Stimulated activated naive CD8-positive, alpha-beta T cell treated with anti-CD3 and anti-CD28 coated beads, Interleukin-15, Interleukin-2, amounts not matched to agents 100 U/mL and 50 U/mL, for 24 hours (primary cell): ENCODE measurements at places on chromosomes 2 and 18.

DNA sequence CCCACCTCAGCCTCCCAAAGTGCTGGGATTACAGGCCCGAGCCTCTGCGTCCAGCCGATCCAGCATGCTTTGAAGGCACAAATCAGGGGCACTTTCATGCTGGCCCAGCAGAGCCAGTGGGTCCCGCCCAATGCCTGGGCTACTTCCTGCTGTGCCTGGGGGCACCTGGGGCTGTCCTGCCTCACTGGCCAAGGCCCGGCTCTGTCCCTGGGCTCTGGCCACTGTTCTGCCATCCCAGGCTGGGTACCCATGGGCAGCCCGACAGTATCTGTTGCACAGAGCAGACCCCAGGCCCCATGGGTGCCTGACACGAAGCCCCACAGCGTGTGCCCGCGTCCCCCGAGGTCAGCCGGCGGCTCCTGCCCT, 6.8 kb upstream of the GAL3ST2 start:
- DNase-seq = no peak

DNA sequence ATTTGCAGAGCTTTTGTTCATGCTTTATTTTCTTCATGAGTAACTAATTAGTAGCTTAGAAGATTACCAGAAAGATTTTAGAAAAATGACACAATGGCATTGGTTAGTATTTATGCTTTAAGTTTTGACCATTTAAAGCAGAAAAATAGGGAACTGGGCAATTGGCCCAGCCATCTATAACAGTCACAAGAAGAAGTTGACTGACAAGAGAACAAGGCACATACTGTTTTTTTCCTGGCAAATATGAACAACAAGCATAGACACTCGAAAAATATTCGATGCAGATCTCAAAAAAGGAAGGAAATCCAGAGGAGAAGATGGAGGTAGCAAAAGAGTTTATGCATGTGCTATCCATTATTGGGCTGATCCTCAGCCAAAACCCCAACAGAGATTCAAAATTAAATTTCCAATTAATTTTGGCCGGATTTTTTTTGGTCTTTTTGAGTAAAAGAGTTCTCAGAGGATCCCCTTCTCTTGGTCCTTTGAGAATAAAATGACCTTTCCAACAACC, 200.8 kb upstream of the SLC35G4 start:
- DNase-seq = no peak

DNA sequence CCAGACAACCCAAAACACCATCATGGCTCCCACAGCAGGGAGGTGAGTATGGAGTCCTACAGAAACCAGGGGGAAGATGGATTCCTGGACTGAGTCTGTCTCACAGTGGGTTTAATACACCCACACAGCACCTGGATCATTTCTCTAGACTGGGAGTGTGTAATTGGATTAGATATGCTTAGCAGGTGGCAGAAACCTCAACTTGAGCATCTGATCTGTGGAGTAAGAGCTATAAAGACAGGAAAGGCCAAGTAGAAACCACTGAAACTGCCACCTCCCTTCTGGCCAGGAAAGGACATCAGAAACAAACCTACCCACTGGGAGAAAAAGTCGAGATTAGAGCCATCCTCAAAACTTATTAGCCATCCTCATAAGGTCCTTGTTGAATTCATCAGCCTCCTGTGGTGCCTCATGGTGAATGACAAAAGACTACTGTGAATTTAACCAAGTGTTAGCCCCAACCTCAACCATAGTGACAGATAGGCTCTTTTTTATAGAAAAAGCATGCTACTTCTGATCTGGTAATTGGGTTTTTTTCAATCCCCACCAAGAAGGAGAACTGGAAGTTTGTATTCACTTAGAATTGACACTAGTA, 28.1 kb upstream of the CHST9 start:
- no peak for DNase-seq

GRCh38 chr18:74724186-74724585, 126.5 kb downstream of the ZNF407 start:
- no peak for DNase-seq

DNA sequence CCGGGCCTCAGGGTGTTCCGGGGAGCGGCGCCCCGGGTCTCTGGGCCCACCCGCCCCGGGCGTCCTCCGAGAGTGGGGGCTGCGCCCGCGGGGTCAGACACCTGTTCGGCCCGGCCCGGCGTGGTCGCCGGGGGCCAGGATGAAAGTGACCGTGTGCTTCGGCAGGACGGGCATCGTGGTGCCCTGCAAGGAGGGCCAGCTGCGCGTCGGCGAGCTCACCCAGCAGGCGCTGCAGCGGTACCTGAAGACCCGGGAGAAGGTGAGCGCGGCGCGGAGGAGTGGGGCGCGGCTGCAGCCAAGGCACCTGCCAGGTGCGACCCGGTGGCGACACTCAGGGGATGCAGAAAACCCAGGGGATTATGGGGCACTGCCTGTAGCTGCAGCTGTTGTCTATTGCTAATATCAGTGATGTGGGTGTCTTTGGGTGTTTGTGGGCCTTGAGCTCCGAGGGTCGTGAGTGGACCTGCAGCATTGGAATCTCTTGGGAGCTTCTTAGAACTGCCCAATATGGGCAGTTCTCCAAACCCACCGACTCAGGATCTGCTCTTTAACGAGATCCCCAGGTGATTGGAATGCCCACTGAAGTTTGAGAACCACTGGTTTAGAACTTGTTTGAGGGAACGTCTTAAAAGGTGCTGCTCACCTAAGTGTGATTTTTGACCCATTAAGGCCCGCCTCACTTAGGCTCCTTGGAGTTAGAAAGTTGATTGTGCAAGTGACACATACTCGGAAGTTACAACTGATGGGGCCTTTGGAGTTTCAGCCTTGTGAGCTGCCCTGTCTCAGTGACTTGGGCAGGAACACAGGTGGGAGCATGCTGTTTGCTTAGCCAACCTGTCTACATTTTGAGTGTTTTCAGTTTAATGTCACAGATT, 823 bp downstream of the PARD3B start:
- no peak for DNase-seq

- no peak for DNase-seq
Measured at GRCh38 chr2:107018366-107018765, 132.4 kb upstream of the ST6GAL2 start.

- DNase-seq = no peak
Measured at GRCh38 chr2:100691846-100692245, 128.1 kb upstream of the NPAS2 start.

GRCh38 chr2:43324259-43325106, 98.1 kb upstream of the ZFP36L2 start:
- no peak for DNase-seq

- no peak for DNase-seq
Measured at GRCh38 chr2:233706720-233707119, 6.0 kb upstream of the UGT1A5 start.

DNA sequence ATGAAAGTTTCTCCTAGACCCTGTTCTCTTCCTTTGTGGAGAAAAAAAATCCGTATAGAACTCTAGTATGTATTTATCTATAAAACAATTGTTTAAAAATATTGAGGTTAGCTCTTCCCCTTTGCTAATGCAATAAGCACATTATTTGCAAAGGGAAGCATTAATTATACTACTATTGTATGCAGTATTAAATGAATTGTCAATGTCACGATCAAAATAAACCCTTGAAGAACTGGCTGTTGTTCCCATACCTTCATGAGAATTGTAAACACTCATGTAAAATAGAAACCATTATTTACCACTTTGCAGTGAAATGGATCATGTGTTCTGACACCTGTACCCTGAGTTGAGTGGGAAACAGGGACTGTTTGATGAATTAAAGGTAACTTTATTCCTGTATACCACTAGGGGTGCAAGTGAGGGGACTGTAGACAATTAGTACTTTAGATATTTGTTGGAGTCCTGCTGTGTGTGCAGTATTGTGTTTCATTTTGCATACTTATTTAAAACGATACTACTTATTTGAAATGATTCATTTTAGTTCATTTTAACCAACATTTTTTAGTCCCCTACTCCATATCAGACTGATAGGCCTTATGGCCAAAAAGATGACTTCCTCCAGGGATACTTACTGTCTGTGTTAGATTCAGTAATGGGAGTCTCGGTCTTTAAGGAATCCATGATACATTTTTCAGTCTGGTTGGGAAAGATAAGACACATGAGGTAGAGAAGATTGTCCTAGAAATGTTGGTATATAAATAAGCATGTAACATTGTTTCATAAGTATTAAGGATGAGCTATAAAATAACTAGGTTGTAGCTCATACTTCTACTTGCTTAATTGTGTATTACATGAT, 7.9 kb downstream of the PKP4 start:
- no peak for DNase-seq

- DNase-seq = no peak
Measured at GRCh38 chr2:143150287-143150686, 21.1 kb downstream of the ARHGAP15 start.

DNA sequence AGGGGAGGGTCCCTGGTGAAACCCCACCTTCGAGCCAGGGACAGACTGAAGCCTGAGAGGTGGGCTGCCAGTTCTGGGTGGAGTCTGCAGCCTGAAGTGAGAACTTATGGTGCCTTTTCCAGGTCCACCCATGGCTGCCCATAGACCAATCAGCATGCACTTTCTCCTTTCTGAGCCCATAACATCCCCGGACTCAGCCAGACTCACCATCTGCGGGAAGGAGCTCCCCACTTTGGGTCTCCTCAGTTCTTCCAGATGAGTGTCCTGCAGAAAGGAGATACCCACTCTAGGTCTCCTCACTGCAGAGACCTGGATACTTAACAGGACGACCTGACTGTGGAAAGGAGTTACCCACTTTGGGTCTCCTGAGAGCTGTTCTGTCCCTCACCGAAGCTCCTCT, 1673.4 kb upstream of the TMEFF2 start:
- DNase-seq = no peak

DNA sequence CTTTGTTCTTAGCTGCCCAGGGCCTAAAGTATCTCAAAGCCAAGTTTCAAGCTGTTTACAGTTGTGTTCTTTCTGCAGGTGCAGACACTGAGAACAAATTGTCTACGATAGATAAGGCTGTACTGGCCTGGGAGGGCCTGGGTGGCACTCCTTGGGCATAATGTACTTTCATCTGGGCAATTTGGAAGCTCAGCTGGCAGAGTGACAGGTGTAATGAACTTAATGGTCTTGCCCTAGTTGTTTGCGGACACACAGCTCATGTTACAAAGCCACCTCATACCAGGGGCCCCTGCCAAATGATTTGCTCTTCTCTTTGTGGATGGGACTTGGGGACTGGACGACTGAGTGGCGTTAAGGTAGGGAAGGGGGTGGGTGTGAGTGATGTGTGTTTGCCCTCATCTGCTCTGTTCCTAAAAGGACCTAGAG, 4.3 kb downstream of the LDLRAD4 start:
- no peak for DNase-seq

DNA sequence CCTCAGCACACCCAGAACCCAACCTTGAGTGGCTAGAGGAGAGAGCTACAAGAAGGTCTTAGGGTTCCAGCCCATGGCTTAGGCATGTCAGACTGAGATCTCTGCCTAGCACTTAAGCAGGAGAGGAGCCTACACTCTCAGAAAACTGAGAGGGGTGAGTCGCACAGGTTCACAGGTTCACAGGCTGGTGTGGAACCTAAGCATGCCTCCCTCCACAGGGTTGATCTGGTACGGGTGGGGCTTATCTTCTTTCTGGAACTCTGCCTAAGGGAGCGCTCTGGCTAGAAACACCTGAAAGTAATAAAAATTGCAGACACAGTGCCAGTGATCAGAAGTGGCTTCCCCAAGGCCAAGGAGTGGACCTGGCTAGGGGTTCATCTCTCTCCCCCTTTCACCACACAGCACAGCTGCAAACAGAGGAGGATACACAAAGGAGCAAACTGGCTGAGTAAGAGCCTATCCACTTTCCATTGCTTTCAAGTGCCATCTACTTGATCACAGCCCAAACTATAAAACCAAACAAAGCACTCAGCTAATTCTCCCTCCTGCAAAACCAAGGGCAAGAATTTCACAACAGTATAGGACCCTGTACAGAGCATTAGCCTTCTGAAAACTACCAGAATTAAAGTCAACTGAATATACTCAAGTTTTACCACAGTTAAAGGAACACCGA, 481.9 kb upstream of the SETBP1 start:
- DNase-seq = no peak

DNA sequence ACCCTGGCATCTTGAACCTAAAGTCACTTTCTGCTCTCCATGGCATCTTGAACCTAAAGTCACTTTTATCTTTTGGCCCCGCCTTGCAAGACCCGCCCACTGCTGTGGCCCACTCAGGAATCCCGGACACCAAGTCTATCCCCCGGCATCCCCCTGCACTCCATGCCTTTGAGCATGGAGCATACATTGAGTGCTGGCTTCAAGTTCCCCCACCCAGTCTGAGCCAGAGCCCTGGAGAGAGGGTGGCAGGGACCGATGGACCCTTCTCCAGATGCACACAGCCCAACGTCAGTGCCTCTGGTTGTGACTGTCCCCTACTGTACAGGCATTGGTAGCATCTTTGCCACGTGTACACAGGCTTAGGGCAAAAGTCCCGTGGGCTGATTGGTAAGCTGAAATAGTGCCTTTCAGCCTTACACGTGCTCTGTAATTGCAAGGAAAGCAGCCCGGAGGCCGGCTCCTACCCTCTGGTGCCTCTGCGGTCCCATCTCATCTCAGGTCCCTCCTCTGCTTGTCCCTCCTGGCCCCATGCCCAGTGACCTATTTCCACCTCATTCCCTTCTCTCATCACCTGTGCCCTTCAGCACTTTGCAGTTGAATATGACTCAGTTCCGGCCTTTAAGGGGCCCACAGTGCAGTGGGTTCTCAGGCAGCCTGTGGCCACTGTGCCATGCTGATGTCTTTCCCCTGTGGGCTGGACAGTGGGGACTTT, 154.0 kb downstream of the INHBB start:
- DNase-seq = no peak

- no peak for DNase-seq
Measured at GRCh38 chr2:45860136-45861121, 209.0 kb downstream of the PRKCE start.

DNA sequence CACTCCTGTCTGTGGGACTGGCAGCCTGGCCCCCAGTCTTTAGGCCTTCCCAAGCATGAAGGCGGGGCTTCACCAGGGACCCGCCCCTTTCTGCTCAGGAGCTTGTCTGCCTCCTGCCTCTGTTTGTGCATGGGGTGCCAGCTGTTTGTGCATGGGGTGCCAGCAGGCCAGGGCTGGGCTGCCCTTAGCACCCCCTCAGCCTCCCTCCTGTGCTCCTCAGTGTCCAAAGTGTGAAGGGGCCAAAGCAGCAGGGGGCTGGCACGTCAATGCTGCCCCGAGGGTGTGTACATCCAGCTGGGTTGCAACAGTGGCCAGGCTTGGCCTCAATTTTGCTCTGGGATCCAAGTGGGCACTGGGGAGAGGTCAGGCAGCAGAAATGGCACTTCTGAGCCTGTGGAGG, 298.0 kb upstream of the GALNT5 start:
- no peak for DNase-seq

DNA sequence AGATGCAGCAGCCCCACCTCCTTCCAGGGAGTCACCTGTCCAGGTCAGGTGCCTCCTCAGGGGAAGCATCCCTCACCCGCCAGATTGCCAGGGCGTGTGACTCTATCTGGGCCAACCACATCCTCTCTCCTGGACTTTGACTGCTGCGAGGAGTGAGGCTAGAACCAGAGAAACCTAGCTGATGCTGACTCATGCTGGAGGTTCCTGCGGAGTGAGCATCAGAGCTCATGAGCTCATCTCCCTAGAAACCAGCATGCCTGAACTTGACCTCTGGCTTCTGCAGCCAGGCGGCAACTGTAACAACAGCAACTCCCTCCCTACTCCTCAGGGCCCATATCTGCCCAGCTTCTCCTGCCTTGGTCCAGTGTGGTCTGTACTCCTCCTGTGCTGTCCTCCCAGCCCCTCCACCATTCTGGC, 28.3 kb upstream of the NT5DC4 start:
- DNase-seq = peak; percentile 68
